GM04503 (cell line): ENCODE measurements at places on chromosomes 5 and 9.
A peak's percentile ranks its signal among the peaks of the same experiment; 100 is the strongest.

DNA sequence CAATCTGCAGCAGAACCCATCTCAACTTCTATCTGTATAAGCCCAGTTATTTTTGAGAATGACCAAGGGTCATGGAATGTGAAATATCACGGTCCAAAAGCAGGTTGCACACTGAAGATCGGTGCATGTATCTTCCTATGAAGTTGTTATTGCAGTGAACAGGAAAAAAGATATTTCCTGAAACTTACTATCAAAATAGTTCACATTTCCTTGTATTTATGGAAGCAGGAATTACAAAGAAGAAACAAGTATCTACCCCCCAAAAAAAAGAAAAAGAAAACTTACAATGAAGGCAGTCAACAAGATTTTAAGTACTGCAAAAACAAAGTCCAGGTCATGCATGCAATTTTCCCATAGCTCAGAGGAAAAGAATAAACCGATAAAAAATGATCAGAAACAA is 70.0 kb downstream of the MPDZ start:
- no peak for DNase-seq

DNA sequence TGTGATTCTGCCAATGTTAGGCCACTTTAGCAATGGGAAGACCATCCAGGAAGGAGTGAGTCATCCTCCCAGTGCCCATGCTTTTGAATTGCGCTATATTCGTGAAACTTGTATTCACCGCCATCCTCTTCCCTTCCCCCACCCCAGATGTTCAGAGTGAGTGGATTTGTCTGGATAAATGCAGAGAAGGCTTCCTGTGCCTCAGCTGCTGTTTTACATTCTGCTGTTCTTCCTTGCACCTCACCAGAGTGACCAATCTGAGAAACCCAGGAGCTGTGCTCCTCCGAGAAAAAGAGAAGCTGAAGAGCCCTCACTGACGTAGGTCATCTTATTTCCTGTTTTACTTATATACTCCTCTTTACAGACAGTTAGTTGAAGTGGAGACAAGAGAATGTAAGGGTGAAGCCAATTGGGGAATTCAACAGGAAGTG is 24.6 kb upstream of the SVEP1 start:
- no peak for DNase-seq

DNA sequence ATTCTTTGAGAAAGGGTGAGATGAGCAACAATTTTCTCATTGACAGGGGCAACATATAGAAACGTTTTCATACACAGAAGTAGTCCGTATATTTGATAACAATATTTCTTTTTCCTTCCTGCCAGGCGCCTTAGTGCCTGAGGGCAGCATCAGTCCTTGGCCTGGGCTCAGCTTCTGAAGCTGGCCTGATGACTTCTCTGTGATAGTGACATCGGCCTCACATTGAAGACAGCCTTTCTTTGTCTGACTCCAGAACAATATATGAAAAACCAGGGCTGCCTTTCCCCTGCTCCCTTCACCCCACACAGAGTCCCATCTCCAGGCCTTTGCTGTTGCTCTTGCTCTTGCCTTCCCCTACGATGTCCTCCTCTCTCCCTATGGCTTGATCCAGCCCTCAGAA is 24.1 kb upstream of the TCOF1 start:
- DNase-seq, result no peak

GRCh38 chr9:101966691-101967090 is 228.2 kb upstream of the GRIN3A start:
- no peak for DNase-seq

- DNase-seq, result peak; percentile 43
Measured at GRCh38 chr5:172111852-172112225, 76.2 kb downstream of the STK10 start.

DNA sequence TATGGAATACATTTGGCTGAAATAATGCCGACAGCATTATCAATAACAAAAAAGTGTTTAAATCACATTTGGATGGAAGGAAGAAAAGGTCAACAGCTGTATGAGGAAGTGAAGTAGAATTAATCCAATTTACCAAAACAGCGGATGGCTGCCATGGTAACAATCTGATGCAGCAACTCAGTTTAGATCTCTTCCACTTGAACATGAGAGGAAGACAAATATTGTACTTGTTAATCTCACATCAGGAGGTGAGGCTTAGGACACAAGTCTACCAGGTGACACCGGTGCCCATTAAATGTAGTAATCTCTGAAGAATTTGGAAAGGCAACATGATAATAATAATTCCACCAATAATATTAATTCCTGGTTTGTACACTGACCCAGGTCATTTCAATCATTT is 2.4 kb downstream of the RASEF start:
- no peak for DNase-seq

DNA sequence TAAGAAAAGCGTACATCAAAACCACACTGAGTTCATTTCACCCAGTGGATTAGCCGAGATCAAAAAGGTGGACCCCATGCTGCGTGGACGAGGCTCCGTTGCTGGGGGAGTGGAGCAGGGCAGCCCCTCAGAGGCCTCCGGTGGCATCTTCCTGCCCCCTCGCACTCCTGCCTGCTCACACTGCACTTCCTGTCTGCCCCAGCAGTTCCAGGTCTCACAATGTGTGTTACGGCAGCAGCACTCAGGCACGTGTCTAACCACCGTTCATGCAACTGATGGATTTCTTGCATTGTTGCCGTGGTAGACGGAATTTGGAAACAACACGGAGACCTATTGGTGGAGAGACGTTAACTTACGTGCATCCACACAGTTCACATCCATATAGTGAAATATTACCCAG is 196.6 kb upstream of the OTULINL start:
- DNase-seq, result no peak

DNA sequence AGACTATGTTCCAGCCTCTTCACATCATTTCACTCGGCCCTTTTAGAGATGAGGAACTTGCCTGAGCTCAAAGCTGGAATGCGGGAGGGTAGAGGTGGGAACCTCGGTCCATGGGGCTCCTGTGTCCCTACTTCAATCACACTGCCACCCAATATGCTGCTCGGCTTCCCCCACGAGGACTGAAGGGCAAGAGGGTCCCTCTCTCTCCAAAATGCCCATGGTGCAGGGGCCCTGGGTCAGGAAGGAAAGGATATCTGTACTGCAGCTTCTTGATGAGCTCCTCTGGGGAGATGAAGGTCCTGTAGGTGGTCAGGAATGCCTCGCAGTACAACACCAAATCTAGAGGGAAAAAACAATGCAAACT is 46.5 kb downstream of the PRRT1B start:
- no peak for DNase-seq
